IMR-90 (cell line): ENCODE measurements at places on chromosomes 16 and 17. TPM values are rescaled to one million over a fixed set of nuclear protein-coding genes. Genes with fewer than 3 reads are reported as not detected.

ORAI3 gene
- total RNA-seq = 6.8 and 6.9 TPM in 2 replicates

GRCh38 chr16:11788914-11789313 is 8.1 kb downstream of the ZC3H7A start:
- no peak for DNase-seq

DNA sequence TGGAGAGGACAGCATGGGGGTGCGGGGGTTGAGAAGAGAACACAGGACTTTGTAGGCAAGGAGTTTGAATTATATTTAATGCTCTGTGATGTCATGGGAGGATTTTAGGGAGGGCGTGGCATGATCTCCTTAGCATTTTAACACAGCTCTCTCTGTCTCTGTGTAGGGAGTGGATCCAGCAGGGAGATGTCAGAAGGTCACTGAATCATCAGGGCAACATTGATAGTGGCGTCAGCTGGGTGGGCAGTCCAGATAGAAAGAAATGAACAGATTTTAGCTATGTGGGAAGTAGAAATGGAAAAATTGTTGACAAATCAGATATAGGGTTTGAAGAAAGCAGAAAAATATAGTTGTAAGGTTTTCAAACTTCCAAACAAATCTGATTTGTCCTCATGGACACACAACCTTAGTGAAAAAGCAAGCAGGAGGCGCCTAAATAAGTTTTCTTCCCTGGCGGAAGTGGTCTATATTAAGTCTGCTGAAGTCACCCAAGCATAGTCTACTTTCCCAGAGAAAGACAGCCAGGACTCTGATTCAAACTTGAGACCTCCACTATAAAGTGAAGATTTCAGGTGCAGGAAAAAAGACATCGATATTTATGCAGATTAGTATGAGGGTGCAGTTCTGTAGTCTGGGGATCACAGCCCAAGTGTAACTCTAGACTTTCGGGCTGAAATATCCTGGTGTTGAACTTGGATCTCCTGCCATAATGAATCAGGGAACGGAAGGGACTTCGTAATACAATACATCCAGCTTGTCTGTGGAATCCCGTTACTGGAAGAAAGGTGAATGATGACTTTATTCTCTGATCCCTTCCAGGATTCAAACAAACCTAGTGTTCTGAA is 10.1 kb upstream of the PCTP start:
- DNase-seq = no peak

DNA sequence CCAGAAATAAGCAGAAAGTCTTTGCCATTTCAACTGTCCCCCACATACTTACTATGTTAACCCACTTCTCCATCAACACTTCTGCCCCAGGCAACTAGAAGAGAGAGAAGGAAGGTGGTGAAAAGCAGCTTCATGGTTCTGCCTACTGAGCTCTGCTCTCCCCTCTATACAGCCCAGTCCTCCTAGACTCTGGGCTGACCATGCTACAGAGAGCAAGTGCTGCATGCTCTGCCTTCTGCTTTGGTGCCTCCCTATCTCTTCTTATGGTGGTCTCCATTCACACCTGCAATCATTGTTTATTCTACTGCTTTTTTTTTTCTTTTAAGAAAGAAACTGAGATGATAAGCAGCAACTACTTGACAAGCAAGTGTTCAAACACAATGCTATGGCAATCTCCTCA is 20.3 kb upstream of the CD300E start:
- no peak for DNase-seq

DNA sequence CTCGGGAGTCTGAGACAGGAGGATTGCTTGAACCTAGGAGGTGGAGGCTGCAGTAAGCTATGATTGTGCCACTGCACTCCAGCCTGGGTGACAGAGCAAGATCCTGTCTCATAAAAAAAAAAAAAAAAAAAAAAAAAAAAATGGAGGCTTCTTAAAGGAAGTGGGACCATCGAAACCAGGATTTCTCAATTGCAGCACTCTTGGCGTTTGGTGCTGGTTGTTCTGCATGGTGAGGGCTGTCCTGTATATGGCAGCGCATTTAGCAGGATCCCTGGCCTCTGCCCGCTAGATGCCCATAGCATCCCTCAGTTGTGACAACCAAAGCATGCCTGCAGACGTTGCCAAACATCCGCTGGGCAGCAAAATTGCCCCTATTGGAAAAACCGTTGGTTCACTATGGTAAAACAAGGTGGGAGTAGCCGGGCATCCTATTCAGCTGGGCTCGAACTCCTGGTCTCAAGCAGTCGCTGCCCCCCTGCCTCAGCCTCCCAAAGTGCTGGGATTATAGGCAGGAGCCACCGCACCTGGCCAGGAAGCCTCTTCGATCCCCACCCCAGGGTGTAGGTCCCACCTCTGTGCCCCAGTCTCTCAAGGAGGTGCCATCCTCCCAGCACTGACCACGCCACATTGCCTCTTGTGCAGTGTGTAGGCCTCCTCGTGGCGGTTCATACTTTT is 6.5 kb upstream of the NPIPB7 start:
- no peak for DNase-seq
